ENCODE measurements at places on chromosomes 7 and 10.

DNA sequence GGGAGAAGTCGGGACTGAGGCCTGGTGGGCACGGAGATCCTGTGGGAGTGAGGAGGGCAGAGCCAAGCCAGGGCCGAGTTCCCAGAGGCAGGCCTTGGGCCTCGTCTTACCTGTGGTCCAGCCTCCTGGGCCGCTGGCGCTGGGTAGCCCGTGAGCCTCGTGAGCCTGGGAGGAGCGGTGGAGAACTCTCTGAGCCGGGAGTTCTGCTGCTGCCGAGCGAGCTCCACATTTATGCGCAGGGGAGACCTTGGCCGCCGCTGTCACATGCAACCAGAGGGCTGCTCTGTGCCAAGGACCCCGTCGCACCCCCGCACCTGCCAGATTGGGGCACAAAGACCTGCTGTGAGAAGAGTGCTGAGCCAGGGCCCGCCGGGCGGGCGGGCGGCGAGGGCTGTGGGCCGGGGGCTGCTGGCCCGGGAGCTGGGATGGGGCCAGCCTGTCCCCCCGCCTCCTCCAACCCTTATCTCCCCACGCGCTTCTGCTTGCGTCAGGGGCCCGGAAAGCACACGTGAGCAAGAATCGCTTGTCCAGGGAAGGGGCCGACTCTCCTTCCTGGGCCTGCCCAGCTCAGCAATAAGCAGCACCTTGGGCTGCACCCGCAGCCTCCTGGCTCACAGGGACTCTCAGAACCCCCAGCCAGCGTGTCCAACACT lies 10.2 kb downstream of the VENTX start:
- no peak for DNase-seq

DNA sequence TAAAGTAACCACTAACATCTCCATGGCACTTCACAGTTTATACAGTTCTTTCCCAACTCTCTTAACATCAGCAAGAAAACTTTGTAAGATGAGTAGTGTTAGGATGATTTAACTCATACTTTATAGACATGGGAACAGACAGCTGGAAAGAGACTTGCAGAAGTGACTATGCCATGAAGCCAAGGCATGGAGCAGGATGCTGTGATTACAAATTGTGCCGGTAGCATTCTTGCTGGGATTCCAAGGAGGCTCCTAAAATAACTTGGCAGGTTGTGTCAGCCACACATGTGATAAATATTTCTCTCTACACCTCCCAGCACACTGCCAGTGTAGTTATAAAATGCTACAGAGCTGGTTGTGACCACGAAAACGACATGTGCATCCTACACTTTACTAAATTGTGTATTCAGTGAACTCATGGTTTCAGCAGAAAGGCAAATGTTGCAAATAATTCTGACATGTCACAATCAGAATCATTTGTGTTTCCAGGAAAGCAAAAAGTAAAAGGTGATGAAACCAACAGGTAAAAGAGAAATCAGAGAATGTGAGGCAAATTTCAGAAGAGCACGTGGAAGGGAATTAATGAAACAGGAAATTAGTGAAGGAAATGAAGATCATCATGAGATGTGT lies 5.6 kb upstream of the CYP3A4 start:
- DNase-seq = no peak

DNA sequence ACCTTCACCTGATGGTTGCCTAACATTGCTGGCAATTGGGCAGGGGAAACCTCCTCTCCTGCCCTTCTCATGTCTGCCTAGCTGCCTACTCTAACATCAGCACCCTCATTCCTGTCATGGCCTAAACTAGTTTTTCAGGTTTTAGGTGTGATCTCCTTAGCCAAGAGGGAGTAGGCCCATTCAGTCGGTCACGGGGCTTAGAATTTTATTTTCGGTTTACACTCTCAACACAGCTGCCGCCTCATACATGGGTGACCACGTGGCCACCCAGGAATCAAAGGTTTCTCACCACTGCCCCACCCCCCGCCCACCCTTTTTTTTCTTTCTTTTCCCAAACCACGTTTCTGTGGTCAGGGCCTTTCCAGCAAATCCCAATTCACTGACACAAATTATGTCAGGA lies 97.2 kb downstream of the RALA start:
- DNase-seq = no peak

- DNase-seq = no peak
These were observed 176.8 kb upstream of the TBX20 start for GRCh38 chr7:35430547-35431153.

GRCh38 chr10:22742678-22743077 lies 28.3 kb upstream of the PIP4K2A start:
- DNase-seq = no peak

- no peak for DNase-seq
These were observed 210.4 kb downstream of the PRPF18 start for GRCh38 chr10:13797164-13797563.

DNA sequence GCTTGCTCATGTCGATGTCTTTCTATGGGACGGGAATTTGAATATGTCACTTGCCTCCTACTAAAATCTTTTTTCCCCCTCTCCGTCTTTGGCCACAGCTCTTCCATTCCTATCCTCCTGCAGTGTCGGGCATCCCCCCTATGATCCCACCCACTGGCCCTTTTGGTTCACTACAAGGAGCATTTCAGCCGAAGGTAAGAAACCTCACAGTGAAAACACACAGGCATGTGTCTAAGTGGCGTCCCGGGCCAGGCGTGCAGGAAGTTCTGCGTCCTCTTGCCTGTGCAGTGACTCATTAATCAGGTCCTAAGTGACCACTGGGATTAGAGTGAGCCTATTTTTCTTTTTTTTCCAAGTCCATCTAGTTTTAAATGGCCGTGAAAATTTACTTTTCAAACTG lies 360.5 kb upstream of the GALNT17 start:
- DNase-seq = no peak

GRCh38 chr7:75667938-75668337 lies 70.8 kb downstream of the HIP1 start:
- DNase-seq = no peak

- DNase-seq = no peak
These were observed 140.0 kb downstream of the RAPGEF5 start for GRCh38 chr7:22216832-22217475.

- no peak for DNase-seq
These were observed 164.3 kb upstream of the PODXL start for GRCh38 chr7:131720703-131721102.

GRCh38 chr10:3400348-3400747 lies 227.8 kb upstream of the PITRM1 start:
- no peak for DNase-seq

GRCh38 chr7:42452356-42452755 lies 215.3 kb upstream of the GLI3 start:
- DNase-seq = no peak

DNA sequence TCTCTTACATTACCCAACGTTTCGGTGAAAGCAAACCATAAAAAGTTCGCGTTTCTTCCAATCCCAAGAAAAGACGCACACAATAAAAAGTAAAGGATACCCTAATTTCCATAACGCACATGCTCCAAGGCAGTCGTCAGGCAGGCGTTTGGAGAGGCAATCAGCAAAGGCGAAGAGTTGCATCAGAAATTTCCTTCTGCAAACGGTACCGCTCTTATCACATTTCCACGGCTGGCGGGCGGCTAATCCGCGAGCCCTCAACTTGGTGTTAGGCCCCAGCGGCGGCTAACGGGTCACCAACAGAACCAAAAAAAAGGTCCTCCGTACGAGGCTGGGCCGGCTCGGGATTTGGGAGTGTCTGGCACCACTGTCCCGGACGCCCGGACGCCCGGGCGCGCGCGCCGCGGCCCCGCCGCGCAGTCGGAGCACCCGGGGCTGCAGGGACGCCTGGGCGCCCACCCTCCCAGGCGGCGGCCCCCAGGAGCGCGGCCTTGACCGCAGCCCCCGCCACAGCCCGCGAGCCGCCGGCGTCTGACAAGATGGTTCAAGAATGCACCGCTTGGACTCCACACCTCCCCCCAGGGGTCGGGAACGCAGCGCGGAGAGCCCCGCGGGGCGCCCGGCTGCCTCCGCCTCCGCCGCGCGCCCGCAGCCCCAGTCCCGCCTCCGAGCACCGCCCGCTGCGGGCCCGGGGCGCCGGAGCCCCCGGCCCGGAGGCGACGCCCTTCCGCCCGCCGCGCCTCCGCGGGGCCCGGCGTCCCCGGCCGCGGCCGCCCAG lies 9.8 kb upstream of the GRB10 start:
- no peak for DNase-seq

GRCh38 chr7:135185471-135186260 lies 15.2 kb upstream of the CYREN start:
- DNase-seq = no peak

DNA sequence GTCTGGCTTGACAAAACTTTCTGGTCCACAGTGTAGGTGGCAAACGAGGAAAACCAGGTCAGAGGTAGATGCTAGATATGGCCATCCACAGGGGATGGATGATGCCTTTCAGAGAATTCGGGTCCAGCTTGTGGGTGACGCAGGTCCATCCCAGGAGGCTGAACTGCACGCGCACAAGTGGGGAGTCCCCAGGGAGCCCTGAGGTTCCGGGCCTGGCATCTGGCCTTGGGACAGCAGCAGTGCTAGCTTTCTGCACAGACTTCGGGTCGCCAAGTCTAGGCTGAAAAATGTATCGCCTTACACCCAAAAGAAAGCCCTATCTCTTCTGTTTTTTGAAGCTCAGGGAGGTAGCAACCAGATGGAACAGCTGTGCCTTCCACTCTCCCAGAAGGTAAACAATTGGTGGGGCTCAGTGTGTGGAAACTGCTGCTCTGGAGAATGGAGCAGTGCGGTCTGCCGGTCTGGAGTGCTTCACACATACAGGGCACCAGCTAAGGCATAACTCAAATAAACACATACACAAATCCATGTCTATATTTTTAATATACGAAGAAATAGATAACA lies 119.3 kb upstream of the ACBD5 start:
- no peak for DNase-seq

- no peak for DNase-seq
These were observed 68.9 kb upstream of the NMT2 start for GRCh38 chr10:15237351-15237750.

DNA sequence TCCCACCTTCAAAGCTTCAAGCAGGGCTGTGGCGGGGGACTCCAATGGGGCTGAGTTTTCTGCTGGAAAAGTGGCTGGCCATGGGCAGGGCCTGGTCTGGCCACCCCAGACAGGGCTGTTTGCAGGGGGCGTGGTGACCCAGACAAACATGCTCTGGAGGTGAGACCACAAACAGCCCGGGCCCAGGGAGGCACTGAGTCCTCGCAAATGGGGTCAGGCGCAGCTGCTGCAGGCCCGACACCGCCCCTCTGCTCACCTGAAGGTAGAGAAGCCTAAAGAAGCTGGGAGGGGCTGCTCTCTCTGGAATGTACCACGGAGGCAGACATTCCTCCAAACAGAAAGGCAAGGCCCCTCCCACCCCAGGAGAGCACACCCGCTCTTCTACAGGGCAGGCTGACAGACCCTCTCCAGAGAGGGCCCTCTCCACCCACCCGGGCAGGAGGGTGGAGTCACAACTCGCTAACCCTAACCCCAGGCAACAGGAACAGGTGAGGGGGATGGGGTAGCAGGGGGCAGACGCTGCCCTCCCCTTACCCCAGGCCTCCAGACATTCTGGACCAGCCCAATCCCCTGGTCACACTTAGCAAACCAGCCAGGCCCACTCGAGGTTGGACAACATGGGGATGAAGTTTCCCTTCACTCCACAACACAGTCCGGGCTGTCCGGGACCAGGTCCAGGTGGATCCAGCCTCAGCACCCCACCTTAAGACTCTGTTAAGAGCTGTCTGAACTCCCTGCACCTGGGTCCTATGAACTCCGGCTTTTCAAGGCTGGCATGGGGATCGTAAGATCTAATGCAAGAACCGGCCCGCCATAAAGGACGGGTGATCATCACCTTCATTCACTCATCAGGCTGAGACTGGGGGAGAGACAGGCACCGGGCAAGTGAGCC lies 32.3 kb downstream of the OAT start:
- no peak for DNase-seq

GRCh38 chr7:124440081-124440480 lies 325.5 kb downstream of the GPR37 start:
- DNase-seq = no peak

- no peak for DNase-seq
These were observed 104.5 kb downstream of the GRID1 start for GRCh38 chr10:86261941-86262687.

GRCh38 chr7:96663457-96663856 lies 46.2 kb downstream of the SEM1 start:
- no peak for DNase-seq

- no peak for DNase-seq
These were observed 3.9 kb upstream of the ITGB1 start for GRCh38 chr10:32961895-32962369.

DNA sequence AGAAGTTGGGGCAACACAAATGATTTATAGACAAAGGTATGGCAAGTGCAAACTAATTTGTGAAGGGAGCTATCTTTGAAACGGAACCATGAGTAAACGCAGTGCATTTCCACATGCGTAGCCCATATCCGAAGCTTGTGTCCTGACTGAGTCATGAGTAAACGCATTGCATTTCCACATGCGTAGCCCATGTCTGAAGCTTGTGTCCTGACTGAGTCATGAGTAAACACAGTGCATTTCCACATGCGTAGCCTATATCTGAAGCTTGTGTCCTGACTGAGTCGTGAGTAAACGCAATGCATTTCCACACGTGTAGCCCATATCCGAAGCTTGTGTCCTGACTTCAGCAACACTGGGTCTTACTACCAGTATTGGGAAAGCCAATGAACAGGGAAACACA lies 95.0 kb downstream of the CELF2 start:
- no peak for DNase-seq

- no peak for DNase-seq
These were observed 75.7 kb downstream of the MICALL2 start for GRCh38 chr7:1383398-1384112.

DNA sequence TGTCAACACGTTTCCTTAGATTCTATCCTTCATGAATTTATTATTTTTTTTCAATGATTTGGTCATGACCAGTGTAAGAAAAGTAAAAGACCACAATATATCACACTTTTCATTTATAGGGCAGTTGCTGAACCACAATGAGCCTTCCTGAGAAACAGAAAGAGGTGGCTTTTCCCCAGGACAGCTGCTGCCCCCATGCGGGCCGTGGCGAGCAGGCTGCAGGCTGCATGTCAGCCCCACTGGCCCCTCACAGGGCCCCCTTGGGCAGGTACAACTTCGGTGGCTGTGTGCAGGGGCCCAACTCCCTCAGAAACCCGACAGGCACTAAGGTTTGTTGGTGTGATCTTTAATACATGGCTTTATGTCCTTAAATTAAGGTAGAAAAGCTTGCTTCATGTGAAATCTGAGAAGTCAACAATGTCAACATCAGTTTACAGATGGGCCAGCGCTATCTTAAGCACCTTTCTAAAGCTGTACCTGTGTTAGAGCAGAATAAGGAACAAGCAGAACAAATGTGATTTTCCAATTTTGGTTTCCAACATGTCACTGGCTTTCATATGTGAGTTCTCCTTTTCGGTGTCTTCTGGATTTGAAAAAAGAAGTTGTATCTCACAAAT lies 10.6 kb downstream of the BEND7 start:
- DNase-seq = no peak

GRCh38 chr10:6354168-6354772 lies 151.5 kb downstream of the PFKFB3 start:
- no peak for DNase-seq

DNA sequence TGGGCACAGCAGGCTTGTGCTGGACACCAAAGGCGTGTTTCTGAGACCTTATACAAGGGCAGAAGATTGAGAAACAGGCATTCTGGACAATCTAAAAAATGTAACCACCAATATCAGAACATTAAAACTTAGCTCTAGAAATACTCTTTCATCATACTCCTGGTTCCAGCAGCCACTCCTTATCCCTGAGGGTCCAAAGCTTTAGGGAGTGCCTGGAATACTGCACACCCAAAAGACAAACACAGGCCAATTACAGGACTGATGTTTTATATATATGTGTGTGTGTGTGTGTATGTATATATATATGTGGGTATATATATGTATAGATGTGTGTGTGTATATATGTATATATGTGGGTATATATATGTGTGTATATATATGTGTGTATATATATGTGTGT lies 39.6 kb downstream of the FAM171A1 start:
- DNase-seq = no peak
